ENCODE measurements at places on chromosomes 12 and 14.

- peak; percentile 84 for DNase-seq
These were observed 15.4 kb downstream of the SELPLG start for GRCh38 chr12:108618079-108618952.

GRCh38 chr14:58562141-58562540 lies 75.6 kb upstream of the DACT1 start:
- no peak for DNase-seq

- DNase-seq: no peak
These were observed 74.3 kb downstream of the MAP3K9 start for GRCh38 chr14:70735043-70735442.

GRCh38 chr14:91008759-91009409 lies 51.6 kb downstream of the RPS6KA5 start:
- no peak for DNase-seq

- no peak for DNase-seq
These were observed 150.2 kb downstream of the SRGAP1 start for GRCh38 chr12:63994704-63995103.

DNA sequence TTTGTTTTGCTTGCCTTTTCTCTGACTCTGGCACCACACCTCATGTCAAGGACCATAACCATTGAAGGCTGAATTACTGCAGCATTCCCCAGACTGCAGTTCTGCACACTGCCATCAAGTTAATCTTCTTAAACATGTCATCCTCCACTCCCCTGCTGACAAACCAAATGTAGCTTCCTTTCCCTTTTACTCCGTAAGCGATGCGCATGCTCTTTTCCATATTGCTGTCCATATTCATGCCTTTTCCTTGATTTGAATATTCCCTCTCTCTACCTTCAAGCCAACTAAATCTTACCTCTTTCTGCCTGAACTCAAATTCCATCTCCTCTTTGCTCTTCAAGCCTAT lies 13.6 kb downstream of the GPX2 start:
- DNase-seq: no peak
